Astrocyte of the cerebellum (primary cell): ENCODE measurements at places on chromosomes 5 and 9.

DNA sequence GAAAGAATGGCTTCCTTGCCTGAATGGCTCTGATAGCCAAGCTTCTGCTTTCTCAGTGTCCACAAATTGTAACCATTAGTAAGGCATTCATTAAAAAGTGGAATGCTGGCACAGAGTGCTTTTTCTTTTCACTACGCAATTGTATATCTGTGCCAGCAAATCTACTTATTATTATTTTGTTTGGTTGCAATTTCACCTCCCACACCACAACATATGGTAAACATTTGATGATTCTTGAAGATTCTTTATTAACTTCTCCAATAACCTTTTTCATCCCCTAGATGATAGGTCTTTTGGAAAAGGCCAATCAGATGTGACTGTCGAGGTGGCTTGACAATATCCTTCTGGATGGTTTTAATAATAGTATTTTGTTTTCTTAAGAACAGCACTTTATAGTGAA, 234.1 kb downstream of the TMEM38B start:
- DNase-seq, result no peak

DNA sequence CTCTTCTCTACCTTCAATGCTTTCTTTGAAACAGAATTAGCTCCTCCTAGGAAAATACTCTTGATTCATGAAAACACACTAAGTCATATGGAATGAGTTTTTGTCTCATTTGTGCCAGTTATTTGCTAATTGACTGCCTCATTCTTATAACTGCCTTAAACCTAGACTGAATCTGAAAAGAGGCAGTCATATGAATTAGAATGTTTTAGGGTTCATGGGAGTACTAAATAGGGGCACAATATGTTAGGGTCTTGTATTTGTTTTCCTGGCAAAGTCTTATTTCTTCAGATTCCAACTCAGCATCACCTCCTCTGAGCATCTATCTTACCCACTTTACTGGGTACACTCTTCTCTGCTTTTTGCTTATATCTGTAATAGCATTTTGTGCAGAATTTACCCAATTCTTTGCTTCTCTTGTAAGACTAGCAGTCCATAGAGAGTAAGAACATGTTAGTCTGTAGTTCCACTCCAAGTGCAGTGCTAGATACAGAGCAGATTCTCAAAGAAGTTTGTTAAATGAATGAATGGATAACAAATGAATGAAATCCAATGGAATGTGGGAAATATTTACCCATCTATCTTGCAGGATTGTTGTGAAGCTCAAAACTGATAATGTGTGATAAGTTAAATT, 43.9 kb upstream of the ALDH1A1 start:
- DNase-seq, result no peak

DNA sequence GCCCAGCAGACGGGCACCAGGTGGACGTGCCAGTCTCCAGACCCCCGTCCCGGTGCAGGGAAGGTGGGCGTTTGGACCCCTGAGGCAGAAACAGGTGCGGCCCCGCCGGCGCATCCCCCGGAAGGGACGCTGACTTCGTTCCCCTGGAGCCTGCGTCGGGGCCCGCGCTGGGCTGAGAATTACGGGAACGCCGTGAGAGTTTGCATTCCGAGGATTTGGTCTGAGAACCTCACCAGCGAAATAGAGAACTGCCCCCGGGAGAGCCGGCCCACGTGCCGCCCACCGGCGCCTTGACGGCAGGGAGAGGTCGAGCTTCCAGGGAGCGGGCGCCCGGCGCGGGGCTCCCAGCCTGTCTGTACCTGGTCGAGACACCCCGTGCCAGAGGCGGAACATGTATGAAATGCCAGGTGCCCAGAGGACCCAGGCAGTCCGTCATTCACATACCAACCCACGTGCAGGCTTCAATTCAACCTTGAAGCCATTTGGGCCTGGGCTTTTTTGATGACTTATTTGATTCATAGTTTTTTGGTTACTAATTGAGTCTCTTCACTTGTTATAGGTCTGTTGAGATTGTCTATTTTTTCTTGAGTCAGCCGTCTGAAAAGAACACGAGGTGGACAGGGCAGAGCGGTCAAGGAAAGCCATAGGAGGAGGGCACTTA, 877 bp upstream of the CAMSAP1 start:
- no peak for DNase-seq

GRCh38 chr5:181221792-181222629, 1.1 kb upstream of the TRIM41 start:
- no peak for DNase-seq

- DNase-seq, result no peak
Measured at GRCh38 chr9:128703616-128704355, 1.5 kb downstream of the PKN3 start.

- DNase-seq, result no peak
Measured at GRCh38 chr9:136551401-136552116, 5.7 kb upstream of the NOTCH1 start.

DNA sequence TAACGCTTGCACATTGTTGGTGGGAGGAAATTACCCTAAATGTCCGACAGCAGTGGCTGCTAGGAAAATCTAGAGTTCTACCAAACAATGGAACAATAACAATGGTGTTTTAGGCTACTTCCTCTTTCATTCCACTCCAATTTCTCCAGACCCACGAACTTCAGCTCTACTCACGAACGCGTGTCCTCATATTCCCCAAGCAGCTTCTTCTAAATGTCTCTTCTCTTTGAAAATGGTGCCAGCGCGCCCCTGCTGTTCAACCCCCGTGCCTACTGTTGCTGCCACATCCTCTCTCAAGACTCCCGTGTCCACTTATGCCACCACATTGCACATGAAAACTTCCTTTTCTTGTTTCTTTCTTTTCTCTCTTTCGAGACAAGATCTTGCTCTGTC, 25.6 kb downstream of the OR2V2 start:
- no peak for DNase-seq

DNA sequence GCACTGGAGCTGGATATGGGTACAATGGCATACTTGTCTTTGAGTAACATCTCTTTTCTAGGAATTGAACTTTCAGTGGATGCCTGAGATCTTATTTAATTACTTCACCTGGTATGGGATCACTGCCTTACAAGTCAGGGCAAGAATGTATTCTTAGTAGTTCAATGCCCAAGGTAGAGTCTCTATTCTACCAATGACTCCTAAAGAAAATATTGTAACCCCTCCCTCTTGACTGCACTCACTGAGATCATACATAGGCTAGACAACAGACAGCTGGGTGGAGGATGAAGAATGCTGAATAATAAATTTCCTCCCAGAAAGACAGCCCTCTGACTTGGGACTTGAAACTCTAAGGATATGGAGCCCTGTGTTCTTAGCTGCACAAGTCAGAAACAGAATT, 1216.3 kb upstream of the ACO1 start:
- DNase-seq, result no peak

- no peak for DNase-seq
Measured at GRCh38 chr9:13395156-13395555, 115.7 kb upstream of the MPDZ start.

GRCh38 chr5:100575815-100576214, 40.6 kb downstream of the FAM174A start:
- DNase-seq, result no peak

DNA sequence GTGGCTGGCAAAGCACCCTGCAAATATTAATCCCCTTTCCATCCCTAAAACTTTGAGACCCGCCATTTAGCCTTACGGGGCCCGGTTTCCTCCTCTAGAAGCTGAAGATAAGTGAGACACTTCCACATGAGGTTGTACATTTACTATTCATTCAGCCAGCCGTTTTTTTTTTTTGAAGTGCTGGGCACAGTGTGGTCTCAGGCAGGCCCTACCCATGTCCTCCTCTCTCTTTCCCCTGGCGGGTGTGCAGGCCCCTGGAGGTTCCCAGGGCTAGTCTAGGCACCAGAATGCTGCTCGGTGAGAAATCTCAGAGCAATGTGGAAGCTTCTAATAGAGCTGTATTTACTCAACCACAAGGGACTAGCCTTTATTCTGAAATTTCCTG, 107.4 kb upstream of the LARP1 start:
- DNase-seq, result no peak

DNA sequence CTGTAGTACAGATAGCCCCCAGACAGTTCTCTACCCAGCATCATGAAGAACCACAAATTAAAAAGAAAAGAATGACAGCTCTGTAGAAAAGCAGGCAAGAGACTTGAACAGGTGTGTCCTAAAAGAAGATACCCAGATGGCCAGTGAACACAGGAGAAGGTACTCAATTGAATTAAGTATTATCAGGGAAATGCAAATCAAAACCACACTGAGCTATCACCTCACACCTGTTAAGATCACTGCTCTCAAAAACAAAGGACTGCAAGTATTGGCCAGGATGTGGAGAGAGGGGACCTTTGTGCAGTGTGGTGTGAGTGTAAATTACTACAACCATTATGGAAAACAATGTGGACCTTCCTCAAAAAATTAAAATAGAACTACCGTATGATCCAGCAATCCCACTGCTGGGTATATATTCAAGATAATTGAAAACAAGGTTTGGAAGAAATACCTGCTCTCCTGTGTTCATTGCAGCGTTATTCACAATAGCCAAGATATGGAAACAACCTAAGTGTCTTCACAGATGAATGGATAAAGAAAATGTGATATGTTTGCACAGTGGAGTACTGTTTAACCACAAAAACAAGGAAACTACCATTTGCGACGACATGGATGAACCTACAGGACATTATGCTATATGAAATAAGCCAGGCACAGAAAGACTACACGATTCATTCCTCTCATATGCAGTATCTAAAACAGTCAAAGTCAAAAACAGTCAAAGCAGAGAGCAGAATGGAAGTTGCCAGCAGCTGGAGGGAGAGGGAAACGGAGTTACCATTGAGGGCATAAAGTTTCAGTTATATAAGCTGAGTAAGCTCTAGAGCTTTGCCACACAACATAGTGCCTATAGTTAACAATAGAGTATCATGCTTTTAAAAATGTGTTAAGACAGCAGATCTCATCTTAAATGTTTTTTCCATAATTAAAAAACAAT, 102.6 kb downstream of the WNK2 start:
- no peak for DNase-seq

DNA sequence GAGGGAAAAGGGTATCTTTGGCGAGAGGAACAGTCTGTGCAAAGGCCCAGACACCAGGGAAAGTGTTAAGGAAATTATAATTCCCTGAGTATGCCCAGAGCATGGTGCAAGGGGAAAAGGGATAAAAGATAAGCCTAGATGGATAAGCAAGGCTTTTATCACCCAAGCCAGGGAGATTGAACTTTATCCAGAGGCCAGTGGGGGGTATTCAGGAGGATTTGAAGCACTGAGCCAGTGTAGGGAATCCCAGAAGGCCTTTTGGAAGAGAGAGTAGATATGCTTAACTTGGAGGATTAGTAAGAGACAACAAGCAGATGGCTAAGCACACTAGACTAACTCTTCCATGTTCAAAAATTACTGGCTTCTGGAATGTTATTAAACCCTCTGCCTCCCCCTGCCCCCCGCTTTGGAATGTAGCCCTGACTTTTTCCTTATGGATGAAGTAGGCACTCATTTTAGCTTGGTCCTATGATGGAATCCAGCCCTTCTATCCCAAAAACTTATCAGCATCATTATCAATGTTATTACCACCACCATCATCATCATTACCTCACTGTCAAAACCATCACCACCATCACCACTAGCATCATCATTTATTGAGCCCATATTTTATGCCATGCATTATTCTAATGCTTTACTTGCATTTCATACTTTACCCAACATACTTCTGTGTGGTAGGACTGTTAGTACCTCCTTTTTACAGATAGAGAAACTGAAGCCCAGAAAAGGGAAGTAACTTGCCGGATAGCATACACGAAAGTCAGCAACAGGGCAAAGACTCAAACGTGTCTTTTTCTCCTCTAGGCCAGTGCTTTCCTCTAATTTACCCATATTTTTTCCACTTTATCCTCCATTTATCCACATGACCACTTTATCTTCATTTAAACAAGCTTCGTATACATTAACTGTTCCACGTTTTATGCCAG, 237.0 kb downstream of the PAPPA start:
- no peak for DNase-seq

- DNase-seq, result no peak
Measured at GRCh38 chr9:111483439-111483857, 735 bp downstream of the ECPAS start.

DNA sequence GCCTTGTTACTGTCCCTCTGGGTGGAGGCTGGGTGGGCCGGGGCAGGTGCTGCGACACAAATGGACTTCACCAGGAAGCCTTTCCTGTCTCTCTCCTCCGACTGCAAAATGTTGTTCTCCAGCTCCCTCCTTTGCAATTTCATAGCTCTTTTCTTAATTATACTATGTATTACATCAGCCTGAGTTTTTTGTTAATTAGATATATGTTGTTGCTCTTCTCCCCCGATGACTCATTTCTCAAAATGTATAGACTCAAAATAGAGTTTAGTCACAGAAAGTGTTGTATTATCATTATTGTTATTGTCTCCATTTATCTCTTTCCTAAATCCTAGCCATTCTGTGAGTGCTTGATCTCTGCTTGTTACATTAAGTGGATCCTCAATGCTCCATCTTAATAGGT, 122.4 kb upstream of the OSMR start:
- no peak for DNase-seq

DNA sequence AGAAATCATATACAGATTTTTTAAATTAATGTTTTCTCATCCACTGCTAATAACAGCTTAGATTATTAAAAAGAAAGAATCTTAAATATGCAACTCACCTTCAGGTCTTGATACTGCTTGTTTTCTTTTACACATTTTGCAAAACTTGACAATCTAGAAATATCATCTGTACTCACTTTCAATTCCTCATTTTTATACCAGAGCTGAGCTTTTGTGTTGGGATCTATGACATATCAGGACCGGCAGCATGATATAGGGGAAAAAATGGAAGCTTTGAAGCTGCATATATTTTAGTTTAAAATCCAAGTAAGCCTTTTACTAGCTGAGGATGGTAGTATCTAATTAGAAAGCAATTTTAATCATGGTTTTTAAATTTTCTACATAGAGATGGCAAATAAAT, 75.7 kb upstream of the SMARCA2 start:
- DNase-seq, result no peak

- DNase-seq, result no peak
Measured at GRCh38 chr9:122128007-122128968, 31.3 kb downstream of the NDUFA8 start.

DNA sequence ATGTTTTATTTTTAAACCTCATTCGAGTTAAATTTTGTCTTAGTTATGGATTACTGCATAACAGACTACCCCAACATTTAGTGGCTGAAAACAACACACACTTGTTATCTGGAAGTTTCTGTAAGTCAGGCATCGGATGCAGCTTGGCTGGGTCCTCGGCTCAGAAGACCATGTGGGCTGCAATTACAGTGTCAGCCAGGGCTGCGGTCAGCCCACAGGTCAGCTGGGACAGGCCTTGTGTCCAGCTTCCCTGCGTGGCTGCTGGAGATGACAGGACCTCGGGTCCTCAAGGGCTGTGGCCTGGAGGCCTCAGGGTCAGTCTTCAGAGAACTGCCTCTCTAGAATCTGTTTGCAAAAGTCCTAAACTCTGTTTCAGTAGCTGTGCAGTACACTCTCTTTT, 219.0 kb upstream of the IRX1 start:
- no peak for DNase-seq

- no peak for DNase-seq
Measured at GRCh38 chr9:134652291-134653225, 11.0 kb downstream of the COL5A1 start.

DNA sequence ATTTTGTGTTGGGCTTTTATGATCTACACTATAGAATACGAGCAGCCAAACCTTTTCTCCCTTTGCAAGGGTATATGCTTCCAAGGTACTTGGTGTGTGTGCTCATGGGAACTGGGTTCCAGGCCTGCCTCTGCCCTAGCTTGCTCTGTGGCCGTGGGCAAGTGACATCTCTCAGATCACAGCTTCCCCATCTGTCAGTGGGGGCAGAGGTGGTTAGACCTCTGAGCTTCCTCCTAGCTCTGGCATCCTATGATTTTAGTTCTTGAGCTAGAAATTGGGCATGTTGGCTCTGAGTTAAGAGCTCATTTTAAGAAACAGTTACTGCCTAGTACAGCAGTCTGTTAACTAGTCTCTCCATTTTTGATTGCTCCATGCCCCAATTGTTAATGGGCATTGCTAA, 12.5 kb upstream of the CCNJL start:
- no peak for DNase-seq
